ENCODE measurements at places on chromosomes 11 and 22.

DNA sequence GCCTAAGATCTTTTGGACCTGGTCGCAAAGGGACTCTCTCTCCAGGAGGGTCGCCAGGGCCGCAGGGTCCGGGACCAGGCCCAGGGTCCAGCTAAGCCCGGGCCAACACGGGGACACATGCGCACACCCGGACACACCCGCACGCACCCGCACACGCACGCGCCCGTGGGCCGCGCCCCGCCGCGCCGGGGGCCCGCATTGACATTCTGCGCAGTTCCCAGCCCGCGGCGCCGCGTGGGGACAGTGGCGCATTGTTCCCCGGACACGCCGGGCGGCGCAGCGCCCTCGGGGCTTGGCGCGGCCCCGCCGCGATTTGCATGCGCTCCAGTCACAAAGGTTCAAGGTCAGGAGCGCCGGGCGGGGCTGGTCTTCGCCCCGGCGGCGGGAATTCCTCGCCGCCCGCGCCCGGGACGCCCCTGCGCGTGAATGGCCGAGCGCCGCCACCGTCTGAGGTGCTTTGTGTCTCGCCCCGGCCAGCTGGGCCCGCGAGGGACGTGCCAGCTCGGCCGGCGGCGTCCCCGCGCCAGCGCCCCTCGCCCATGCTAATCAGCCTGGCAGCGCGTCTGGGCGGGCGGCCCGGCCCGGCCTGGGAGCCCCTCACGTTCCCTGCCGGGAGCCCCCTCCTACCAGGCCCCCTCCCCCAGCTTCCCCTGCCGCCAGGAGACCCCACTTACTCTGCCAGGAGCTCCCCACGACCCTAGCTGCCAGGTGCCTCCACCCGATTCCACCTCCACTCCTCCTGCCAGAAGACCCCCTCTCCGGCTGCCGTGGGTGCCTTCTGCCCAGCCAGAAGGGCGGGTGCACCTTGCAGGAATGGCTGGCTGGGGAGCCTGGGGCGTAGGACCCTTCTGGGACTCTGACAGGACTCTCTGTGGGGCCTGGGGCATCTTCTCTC lies 50.5 kb upstream of the WNT7B start:
- DNase-seq, result no peak

GRCh38 chr22:42296381-42296853 lies 26.0 kb upstream of the TCF20 start:
- no peak for DNase-seq

GRCh38 chr11:85647078-85647477 lies 689 bp upstream of the TMEM126A start:
- DNase-seq, result no peak

DNA sequence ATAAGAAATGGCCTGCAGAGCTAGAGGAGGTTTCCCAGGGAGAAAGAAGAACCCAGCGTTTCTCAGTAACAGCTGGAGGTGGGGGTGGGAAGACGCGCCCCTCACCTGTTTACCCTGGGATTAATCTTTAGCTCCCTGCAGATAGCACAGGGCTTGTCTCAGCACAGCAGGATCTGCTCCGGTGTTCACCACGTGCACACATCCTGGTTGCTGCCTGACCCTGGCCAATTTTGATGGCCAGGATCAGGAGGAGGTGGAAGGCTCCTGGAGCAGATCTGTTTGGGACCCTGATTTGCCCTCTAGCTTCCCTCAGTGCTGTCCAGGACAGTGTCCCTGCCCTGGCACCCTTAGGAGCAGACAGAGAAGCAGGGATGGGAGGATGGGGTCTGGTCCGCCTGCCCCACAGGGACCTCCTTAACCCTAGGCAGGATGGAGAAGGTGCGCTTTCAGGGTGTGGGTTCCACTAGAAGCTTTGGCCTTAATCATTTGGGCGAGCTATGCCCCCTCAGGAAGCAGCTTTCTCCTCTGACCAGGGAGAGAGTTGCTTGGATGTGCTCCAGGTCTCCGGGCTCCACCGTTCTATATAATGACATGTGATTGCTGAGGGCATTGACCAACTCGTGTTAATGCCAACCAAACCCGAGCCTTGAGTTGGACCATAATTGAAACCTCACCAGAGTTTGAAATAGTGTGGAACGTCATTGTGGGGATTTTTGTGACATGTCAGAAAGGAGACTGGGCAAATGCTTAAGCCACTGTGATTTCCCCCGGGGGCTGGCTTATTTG lies 19.3 kb downstream of the UPB1 start:
- DNase-seq, result no peak

- no peak for DNase-seq
These were observed 536 bp downstream of the YWHAH start for GRCh38 chr22:31944700-31945442.

- DNase-seq, result no peak
These were observed 6.7 kb upstream of the TPP1 start for GRCh38 chr11:6625832-6626420.

DNA sequence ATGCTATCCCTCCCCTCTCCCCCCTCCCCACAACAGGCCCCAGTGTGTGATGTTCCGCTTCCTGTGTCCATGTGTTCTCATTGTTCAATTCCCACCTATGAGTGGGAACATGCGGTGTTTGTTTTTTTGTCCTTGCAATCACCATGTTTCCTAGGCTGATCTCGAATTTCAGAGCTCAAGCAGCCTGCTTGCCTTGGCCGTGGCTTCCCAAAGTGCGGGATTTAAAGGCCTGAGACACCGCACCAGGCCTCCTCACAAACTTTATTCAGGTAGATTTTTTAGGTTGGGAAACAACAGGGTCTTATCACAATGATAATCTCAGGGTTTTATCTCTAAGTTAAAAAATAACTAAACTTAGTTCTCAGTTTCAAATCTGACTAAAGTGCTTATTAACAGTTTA lies 125.4 kb downstream of the LUZP2 start:
- no peak for DNase-seq

GRCh38 chr11:100515087-100515486 lies 172.0 kb upstream of the ARHGAP42 start:
- DNase-seq, result no peak

GRCh38 chr11:125338886-125339811 lies 156.9 kb downstream of the FEZ1 start:
- no peak for DNase-seq

DNA sequence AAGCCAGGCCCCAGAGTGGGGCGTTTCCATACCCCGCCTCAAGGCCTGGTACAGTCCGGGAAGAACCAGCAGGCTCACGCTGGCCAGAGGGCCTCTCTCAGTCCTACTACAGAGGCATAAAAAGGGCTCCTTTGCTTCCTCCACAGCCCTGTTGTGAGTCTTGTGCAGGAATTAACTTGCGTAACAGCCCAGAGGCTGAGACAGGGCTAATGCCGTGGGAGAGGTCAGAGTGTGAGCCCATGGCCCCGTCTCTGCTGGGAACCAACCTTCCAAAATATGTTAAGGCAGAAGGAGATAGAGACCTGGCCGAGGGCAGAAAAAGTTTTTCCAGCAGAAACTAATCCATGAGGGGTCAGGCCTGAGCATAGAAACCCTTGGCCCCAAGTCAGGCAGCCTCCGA lies 19.9 kb upstream of the TMEM184B start:
- DNase-seq, result no peak

GRCh38 chr11:110098645-110099044 lies 5.5 kb downstream of the ZC3H12C start:
- DNase-seq, result no peak

DNA sequence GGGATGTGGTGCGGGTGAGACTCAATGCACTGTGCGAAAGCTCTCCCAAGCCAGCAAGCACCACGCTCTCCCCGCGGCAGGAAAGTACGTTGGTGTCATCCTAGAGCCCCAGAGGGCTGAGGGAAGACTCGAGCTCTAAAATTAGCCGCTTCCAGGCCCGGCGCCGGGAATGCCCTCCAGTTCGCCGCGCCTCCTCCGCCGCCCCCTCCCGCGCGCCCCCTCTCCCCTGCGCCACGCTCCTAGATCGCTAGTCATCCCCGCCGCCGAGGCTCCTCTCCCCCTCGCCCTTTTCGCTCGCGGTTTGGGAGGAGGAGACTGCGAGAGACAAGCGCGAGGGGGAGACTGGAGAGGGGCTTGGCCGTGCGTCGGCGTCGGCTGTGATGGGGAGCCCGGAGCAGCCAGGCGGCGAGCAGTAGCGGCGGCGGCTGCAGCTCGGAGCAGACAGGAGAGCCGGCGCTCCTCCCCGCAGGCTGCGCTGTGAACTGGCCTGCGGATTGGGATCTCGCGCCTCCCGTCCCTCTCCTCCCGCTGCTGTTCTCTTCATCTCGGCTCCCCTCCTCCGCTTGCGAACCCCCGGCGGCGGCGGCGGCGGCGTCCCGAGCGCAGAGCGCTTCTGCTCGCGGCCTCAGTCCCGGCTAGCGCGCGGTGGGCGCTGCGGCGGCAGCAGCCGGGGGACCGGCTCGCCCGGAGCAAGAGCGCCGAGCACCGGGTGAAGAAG lies at the start of gene FAT3:
FAT3 (plus strand) TSS at position 412 of the 718 bp plus-strand sequence. CDS start 127,295 bp downstream, outside the sequence.
- no peak for DNase-seq

DNA sequence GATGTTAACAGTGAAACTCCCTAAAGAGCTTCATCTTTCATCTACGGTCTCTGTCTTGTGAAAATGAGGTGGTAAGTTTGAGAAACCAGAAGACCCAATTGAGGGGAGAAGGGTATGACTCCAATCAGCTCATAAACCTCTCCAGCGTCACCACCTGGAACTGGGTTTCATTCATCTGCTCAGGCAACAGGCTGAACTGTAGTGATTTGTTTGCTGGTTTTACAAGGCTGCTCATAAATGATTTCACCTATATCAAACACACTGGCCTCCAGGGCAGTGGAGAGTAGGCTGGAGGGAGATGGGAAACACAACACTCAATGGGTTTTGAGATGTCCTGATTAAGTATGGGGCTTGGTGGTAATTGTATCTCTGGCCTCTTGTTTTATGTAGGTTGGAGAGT lies 79.0 kb downstream of the EFCAB6 start:
- DNase-seq, result no peak

- no peak for DNase-seq
These were observed 113.1 kb upstream of the ARHGAP42 start for GRCh38 chr11:100573911-100574513.

DNA sequence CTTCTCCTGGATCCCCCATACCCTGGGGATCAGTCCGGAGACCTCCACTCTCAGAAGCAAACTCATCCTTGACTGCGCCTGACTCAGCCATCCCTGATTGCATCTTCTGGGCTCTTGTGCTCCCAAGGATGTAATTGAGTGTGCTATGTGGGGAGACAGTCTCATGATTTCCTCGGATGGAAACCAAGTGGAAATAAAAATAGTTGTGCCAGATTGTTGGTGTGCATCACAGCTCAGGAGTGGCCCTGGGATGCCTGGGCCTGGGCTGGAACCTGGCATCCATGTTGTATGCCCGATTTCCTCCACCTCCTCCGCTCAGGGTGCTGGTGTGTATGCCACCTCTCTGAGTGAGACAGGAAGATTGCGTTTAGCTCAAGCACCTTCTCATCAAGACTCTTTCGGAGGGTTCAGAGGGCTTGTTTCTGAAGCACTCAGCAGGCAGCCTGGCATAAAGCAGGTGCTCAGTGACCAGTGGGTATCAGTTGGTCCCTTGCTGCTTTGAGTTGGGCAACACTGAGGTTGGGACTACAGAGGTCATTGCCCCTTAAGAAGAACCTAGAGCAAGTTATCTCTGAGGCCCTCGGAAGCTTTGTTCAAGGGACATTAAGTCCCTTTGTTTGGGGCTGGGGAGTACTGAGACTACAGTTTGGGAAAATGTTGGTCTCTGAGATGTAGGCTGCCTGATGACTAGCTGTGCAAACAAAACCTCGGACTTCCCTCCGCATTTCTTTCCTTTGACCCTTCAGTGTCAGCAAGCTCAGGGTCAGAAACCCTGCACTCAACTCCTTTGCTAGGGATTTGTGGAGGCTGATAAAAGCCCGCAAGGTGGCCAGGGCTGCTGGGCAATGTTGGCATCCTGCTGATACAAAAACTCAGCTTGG lies 24.8 kb upstream of the MICAL2 start:
- no peak for DNase-seq

- DNase-seq, result no peak
These were observed 8.4 kb upstream of the HDHD5 start for GRCh38 chr22:17167486-17167885.

DNA sequence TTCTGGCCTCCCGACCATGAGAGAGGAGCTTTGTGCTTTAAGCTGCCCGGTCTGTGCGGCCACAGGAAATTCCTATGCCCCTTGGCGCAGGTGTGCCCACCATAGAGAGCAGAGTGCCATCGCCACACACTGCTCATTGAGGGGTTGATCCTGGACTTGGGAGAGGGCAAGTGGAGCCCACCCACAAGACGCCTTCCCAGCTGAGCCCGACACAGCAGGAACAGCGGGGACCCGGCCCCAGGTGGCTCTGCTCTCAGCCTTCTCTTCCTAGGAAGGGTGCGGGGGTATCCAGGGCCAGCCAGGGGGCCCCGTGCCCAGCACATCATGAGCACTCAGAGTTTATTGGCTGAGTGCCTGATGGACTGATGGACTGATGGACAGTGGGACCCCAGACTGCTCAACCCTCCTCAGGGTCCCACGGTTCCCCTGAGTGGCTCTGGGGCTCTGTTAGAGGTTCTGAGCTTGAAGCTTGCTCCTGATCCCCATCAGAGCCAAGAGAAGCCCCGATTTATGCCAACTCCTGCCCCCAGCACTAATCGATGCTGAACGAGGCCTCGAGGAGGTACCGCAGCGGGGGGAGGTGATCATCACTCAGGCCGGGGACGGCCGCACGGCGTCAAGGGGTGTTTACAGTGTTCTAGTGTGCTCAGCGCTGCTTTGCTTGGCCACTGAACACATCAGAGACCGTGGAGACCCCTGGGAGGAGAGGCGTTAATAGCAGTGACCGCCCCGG lies 13.5 kb upstream of the MRGPRD start:
- no peak for DNase-seq

DNA sequence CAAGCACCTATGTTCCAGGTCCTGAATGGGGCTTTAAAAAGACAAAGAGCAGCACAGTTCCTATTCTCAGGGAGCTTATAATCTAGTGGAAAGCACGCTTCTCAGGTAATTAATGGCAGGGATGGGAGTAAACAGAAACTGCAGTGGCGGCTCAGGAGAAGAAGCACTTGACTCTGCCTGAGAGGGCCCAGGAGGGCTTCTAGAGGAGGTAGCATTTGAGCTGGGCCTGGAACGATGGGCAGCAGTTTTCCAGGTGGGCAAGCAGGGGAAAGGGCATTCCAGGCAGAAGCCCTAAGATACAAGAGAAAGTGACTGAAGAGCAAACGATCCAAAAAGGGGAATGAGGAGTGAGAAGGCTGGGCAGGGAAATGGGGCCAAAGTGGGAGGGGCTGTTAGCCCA lies 37.1 kb upstream of the CHST1 start:
- DNase-seq, result no peak

GRCh38 chr11:68908273-68908672 lies 4.6 kb downstream of the IGHMBP2 start:
- DNase-seq, result no peak

DNA sequence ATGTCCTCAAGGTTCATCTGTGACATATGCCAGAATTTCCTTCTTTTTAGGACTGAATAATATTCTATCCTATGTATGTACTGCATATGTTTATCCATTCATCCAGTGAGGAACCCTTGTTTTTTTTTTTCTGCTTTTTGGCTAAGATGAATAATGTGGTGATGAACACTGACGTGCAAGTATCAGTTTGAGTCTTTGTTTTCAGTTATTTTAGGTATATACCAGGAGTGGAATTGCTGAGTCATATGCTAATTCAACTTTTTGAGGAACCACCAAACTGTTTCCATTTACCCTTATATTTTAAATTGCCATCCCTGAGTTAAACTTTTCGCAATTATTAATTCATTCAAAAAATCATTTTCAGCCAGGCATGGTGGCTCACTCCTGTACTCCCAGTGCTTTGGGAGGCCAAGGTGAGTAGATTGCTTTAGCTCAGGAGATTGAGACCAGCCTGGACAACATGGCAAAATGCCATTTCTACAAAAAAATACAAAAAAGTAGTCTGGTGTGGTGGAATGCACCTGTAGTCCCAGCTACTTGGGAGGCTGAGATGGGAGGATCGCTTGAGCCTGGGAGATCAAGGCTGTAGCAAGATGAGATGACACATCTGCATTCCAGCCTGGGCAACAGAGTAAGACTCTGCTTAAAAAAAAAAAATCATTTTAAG lies 64.2 kb downstream of the MICAL2 start:
- DNase-seq, result no peak

All from activated CD8-positive, alpha-beta memory T cell treated with anti-CD3 and anti-CD28 coated beads for 1 hour (primary cell).